Activated naive CD4-positive, alpha-beta T cell treated with anti-CD3 and anti-CD28 coated beads for 36 hours (primary cell): ENCODE measurements at places on chromosomes 11 and 22.

- no peak for DNase-seq
Observed at GRCh38 chr22:26837784-26838470, 180.5 kb downstream of the MIAT start.

- DNase-seq: no peak
Observed at GRCh38 chr11:100359281-100359680, 327.8 kb upstream of the ARHGAP42 start.

DNA sequence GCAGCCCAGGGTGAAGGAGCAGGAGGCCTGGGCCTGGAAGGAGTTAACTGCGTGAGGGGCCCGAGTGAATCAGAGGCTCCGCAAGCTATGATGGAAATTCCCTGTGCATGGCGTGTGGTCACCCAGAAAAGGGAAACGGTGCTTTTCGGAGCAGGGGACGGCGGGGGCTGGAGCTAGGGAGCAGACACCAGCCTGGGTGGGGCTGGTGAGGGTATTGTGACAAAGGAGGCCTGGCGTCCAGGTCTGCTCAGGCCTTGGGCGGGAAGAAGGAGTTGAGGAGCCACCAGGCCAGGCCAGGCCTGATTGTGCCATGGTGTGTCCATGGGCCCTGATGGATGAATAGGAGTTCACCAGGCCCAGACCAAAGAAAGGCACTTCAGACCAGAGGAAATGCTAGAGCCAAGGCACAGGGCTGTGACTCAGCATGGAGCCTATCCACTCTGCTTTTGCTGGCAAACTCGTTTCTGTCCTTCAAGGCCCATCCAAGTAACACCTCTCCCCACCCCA is 12.8 kb upstream of the SPI1 start:
- no peak for DNase-seq

DNA sequence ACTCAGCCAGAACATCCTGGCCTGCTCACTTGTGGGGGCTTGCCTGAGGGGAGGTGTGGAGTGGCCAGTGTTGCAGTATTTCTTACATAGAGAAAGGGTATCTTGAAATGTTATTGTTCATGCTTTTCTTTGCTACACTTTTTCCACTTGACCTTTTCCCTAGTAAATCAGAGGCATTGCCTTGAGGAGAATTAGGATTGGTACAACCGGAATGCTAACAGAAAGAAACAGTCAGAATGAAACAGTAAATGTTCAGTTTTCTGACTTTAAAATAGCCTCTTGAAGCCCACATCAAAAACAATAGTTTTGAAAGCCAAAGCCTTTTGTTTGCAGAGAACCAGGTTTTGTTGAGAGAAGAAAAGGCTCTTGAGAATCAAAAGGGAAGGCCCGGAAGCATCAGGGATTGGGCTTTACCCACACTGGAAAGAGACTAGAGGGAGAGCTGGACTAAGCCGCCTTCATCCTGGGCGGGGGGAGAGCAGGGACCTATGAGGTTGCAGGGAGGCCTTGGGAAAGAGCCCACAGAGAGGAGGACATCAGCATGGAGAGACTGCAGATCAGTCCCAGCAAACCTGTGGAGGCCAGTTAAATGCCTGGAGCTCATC is 12.4 kb downstream of the ADM start:
- no peak for DNase-seq

DNA sequence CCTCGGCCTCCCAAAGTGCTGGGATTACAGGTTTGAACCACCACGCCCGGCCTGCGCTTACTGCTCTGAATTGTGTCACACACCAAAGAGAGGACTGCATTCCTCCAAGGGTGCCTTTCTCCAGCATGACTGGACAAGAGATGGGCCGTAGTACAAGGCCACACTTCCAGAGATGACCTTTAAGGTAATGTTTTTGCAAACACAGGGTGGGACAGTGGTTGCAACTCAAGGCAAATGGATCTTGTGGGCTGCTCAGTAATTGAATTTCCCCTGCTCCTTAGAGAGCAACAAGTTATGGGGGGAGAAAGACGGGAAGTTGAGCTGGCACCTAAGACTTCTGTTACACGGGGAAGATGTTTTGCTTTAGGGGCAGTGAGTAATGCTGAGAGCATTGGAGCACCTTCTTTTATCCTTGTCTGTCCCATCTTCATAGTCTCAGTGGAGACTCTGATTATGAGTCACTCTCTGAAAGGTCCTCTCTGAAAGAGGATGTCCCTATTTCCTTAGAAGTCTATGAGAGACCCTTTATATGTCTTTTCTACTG is 66.3 kb downstream of the C11orf91 start:
- no peak for DNase-seq

GRCh38 chr22:41846268-41846987 is 13.5 kb downstream of the SREBF2 start:
- DNase-seq: no peak
